Forelimb muscle (tissue), 1 donor: ENCODE measurements at places on chromosomes 1 and 21. TPM values are rescaled to one million over a fixed set of nuclear protein-coding genes. Genes with fewer than 3 reads are reported as not detected.

The MEX3A gene
- polyA plus RNA-seq = 21.8 TPM

- peak; percentile 43 for DNase-seq
Measured at GRCh38 chr1:6923955-6924881, 139.0 kb downstream of the CAMTA1 start.

The CLCA2 gene
- not detected for polyA plus RNA-seq

GRCh38 chr1:82094136-82094535 is 293.4 kb downstream of the ADGRL2 start:
- DNase-seq = no peak
